ENCODE measurements at places on chromosomes 3 and 15.

GRCh38 chr3:87798567-87798947 is 260.2 kb downstream of the CGGBP1 start:
- no peak for DNase-seq

GRCh38 chr3:113292933-113293332 is 81.6 kb downstream of the BOC start:
- DNase-seq, result no peak

DNA sequence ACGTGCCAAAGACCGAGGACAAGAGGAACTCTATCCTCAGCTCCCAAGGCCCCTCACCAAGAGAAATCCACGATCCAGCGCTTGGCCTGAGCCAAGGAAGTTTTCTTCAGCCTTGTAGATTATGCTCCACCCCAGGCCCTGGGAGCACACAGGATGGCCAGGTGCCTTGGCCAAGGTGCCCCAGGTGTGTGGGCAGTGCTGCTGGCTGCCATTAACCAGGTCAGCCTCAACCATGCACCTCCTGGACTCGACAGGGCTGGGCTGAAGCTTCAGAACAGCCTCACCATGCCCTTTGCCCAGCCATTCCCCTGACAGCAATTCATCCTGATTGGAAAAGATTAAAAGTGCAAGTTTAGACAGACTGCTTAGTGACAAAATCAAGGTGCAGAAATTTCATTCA is 10.9 kb upstream of the MESP1 start:
- no peak for DNase-seq

DNA sequence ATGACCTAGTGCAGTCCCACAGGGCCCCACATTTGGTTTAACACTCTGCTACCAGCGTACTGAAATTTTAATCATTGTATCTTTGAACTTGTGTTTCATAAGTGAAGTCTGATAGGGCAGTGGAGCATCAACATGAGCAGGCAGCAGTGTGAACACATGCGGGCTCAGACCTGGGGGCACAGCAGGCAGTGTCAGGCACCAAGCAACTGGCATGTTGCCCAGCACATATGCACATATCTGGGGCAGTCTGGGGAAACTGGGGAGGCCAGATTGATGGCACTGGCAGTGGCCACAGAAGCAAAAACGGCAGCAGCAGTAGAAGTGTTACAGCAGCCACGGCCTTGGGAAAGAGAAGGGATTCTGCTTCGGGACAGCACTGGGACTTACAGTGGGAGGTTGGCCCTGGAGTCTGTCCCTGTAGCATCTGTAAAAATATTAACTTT is 353.9 kb upstream of the KCNMB2 start:
- DNase-seq, result no peak

GRCh38 chr15:25268166-25268565 is 170.7 kb downstream of the UBE3A start:
- no peak for DNase-seq

- DNase-seq, result no peak
Measured at GRCh38 chr3:108408883-108409799, 101.3 kb downstream of the MYH15 start.

- DNase-seq, result no peak
Measured at GRCh38 chr3:8574040-8574669, 70.4 kb downstream of the SSUH2 start.

- DNase-seq, result no peak
Measured at GRCh38 chr15:60797444-60798040, 318.6 kb upstream of the ICE2 start.

DNA sequence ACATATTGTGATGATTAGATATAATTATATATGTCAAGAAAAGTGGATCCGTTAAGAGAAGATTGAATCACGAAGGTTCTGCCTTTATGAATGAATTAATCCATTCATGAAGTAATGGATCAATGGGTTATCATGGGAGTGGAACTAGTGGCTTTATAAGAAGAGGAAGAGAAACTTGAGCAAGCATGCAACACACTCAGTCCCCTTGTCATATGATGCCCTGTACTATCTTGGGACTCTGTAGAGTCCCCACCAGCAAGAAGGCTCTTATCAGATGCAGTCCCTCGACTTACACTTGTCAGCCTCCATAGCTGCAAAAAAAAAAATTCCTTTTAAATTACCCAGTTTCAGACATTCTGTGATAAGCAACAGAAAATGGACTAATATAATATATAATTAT is 301.9 kb downstream of the RAP2B start:
- DNase-seq, result no peak

GRCh38 chr3:118304557-118304956 is 730.1 kb downstream of the IGSF11 start:
- no peak for DNase-seq

GRCh38 chr15:52294881-52295420 is 653 bp downstream of the MYO5C start:
- DNase-seq, result no peak

- DNase-seq, result no peak
Measured at GRCh38 chr15:92315144-92315543, 78.5 kb upstream of the ST8SIA2 start.

GRCh38 chr15:77904901-77905300 is 172.6 kb downstream of the TBC1D2B start:
- no peak for DNase-seq

- DNase-seq, result no peak
Measured at GRCh38 chr3:22296601-22297000, 545.6 kb upstream of the ZNF385D start.

GRCh38 chr3:131731709-131732108 is 228.9 kb upstream of the MRPL3 start:
- no peak for DNase-seq

GRCh38 chr3:40185029-40185695 is 124.3 kb upstream of the EIF1B start:
- DNase-seq, result no peak
